ENCODE measurements at places on chromosomes 3 and 15.

DNA sequence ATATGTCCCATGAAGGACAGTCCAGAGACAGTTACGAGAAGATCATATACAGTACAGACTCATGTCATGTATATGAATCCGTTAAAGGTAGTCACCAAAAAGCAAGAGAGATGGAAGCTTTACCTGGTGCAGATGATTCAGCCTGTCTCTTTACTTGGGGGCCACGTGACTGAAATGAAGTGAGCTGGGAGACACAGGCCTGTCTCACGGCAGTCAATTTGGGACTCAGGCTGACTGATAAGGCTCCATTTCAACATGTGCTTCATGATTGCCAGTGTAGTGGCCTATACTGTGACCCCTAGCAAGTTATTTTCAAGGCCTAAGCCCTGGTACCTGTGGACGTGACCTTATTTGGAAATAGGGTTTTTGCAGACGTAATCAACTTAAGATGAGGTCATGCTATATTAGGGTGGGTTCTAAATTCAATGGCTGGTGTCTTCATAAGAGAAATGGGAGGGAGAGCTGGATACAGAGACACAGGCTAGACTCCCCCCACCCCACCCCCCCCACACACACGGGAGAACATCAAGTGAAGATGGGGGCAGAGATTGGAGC, 3.0 kb upstream of the PROK2 start:
- DNase-seq = no peak

DNA sequence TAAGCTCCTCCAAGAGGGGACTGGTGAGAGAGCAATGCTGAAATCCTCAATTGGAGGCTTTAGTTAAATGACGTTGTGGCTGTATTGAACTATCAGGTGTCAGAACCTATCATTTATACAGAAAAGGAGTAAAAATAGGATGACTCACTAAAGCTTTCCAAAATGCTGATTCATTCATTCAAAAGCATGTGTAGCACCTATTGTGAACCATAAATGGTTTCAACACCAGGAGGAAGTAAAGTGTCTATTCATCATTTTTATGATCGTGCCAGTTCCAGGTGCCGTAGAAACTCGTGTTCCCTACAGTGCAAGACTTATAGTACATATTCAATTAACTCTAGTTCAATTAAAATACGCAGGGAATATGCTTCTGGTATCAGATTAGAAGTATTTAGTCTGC, 66.5 kb upstream of the ARRDC4 start:
- DNase-seq = no peak

GRCh38 chr3:36011791-36012190, 368.5 kb upstream of the STAC start:
- no peak for DNase-seq

- DNase-seq = no peak
Measured at GRCh38 chr3:132033471-132033870, 1.3 kb downstream of the CPNE4 start.

DNA sequence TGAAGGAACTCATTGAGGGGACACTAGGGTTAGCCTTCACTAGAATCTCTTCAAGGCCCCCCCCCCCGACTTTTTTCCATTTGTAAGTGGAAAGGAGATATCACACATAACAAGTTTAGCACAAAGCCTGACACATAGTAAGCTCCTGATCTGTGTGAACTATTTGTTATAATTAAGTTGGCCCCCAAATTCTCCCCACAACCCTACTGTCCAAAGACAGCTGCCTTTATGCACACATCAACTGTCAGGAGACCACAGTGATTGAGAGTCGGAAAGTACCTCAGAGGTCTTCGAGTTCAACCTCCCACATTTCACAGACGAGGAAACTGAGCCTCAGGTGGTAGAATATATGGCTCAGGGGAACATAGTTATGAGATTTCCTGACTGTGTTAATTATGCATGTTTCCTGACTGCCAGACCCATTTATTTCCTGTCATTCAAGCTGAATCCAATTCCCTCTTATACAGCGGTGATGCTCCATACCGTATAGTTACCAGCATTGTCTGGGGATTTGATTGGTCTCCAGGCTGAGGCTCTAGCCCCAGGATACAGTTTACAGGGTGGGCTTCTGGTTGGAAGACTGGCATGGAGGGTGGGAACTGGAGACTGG, 227.4 kb upstream of the CMC1 start:
- DNase-seq = no peak

DNA sequence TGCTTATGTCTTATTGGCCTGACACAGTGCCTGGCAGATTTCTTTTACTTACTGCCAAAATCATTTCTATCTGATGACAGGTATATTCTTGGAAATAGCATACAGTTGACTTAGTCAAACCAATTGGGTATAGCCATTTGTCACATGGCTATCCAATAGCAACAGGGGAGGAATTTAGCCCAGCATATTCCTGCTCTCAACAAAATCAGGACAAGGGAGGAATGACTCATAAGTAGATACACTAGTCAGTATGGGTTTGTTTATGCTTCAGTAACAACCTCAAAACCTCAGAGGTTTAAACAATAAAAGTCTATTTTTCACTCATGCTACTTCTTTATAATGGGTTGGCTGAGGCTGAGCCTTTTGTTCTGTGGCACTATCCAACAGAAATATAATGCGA, 38.0 kb upstream of the VILL start:
- no peak for DNase-seq

- DNase-seq = no peak
Measured at GRCh38 chr15:31930967-31931366, 99.3 kb upstream of the CHRNA7 start.

DNA sequence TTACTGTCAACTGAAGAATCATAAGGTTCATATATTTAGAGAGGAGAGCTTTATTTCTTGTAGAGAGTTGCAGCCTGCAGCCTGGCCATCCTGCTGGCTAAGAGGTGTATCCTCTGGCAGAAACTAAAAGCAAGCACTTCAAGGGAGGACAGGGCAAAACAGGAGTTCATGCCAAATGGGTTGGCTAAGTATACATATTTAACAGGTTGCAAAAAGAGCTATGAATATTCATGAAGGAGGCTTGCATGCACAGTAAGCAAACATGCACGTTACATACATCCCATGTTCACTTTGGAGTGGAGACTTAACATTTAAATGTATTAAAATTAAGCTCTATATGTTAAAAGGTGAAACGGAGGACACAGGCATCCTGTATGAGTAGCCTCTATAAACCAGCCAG, 354.4 kb downstream of the ERC2 start:
- DNase-seq = no peak

- no peak for DNase-seq
Measured at GRCh38 chr3:54960701-54961100, 32.8 kb upstream of the LRTM1 start.

- DNase-seq = no peak
Measured at GRCh38 chr3:194586836-194587235, 46.4 kb downstream of the TMEM44 start.

GRCh38 chr3:157318639-157319288, 117.9 kb upstream of the PTX3 start:
- DNase-seq = no peak

DNA sequence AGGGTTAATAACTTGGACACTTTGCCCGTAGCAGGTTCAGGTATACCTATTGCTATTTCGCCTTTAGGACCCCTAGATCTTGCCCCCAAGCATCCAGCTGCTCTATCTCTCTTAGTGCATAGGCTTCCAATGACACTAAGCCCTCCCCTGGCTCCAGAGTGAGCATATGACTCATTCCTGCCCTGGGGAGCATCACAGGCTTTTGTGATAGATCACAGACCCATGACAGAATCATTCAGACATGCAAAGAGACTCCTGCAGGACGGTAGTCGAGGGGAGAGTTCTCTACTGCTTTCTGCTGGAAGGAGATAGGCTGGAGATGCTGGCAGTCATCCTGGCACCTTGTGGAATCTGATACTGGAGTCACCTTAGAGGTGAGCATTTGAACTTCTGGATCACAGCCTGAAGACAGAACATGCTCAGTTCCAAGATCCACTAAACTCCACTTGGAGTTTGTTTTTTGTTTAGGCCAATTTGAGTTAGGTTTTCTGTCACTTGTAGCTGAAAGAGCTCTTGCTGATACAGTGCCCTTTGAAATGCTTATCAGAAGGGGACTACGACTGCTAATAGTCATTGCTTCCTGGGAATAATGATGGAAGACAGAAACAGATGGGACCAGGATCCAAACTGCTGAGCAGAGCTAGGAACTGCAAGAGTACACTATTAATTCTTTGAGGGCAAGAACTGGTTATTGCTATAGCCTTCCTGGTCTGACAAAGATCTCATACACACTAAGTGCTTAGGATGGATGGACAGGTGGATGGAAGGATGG, 11.0 kb downstream of the LYSMD2 start:
- no peak for DNase-seq
